Activated naive CD4-positive, alpha-beta T cell (primary cell): ENCODE measurements at places on chromosomes 5 and 9.

DNA sequence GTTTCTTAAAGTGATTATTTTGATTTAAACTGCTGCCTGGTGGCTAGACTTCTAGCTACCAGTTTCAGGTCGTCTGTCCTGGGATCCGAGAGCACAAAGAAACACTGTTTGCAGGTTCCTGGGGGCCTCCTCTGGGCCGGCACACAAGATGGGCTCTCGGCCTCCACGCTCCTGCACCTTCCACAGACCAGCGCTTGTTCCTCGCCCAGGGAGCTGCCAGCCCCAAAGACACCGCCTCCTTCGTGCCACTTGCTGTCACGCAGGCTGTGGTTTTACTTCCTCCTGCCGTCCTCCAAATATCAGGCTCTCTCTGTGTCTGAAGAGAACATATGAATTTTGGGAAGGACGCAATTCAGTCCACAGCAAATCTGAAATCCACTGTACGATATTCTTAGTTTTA, 105.8 kb downstream of the ROR2 start:
- DNase-seq, result no peak

GRCh38 chr5:147410496-147411358, 99.1 kb downstream of the DPYSL3 start:
- DNase-seq, result no peak

DNA sequence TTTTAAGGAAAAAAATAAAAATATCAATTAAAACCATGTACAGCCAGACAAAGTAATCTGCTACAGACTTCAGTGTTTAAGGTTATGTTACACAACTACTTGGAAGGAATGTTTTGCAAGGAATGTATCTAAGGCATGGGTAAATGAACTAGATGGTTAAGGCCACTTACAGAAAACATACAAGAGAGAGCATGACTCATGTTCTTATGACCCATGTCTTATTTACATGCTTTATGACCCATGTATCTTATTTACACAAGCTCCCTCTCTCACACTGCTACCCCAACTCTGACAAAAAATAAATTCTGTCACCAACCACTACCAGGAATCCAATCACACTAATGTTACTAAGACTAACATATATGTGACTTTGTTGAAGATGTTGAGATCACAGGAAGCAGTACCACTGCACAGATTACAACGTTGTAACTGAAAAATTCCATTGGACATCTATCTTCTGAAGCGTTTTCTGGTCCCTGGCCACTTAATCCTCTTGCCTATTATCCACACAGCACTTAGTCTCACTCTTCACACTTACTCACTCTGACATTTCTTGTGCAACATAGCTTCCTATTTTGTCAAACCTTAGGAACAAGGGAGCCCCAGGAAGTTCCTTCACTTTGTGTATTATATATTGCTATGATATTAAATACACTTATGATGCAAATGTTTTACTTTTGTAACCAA, 1630.1 kb upstream of the C9orf72 start:
- DNase-seq, result no peak

DNA sequence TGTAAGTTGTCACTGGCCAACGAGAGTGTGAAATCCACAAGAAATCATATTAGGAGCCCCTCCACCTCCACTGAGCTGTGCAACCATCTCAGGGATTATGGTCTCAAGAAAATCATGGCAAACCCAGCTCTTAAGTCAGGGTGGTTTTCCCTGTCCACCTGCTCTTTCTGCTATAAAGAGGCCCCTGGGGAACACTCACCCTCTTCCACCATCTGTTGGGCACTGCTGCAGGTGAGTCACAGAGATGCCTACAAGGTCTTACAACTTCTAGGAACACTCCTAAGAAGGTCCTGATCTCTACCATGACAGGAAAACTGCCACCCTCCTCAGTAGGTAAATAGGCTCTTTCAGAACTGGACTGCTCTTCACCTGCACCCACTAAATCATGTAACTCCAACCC, 61.8 kb downstream of the DRD1 start:
- no peak for DNase-seq

DNA sequence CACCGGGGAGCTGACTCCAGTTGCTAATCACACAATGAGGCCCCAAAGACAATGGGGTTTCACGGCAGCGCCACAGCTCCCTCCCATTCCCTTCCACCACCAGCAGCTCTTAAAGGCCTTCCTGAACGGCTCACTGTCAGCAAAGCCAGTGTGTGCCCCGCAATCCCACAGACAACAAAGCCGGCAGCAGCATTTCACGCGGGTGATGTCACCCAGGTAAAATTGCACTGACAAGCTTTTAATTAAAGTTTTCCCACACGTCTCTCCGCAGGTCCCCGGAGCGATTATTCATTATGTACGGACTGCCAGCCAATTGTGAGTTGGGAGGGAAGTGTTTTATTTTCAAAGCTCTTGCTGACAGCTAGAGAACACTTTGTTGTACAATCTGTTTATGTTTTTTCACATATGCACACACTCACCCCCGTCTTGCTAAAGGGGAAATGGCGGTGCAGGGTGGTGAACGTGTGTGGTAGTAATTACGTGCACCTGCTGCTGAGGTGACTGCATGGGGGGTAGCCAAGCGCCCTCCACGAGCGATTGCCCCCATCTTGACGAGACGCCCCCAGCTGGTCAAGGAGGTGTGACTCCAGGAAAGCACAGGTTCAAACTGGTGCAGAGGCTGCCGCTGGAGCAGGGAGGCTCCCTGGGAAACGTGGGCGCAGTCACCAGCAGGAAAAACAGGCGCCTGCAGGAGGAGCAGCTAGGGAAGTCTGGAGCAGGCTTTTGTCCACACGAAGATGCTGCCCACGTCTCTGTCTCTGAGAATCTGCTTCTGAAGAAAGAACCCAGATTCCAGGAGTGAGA, 65.0 kb downstream of the IRX2 start:
- no peak for DNase-seq

- DNase-seq, result no peak
Measured at GRCh38 chr5:91151947-91152346, 231.2 kb downstream of the ARRDC3 start.

GRCh38 chr5:13640270-13640669, 304.2 kb downstream of the DNAH5 start:
- no peak for DNase-seq

- DNase-seq, result no peak
Measured at GRCh38 chr5:87141544-87141943, 126.1 kb upstream of the RASA1 start.
